Renal cortical epithelial cell (primary cell): ENCODE measurements at places on chromosomes 4 and X. TPM values are rescaled to one million over a fixed set of nuclear protein-coding genes. Genes with fewer than 3 reads are reported as not detected.

The PRKG2 gene
- total RNA-seq = 0.35 and 0.89 TPM in 2 replicates

The GK gene
- 2.0 and 3.0 TPM in 2 replicates for total RNA-seq

The CT55 gene
- total RNA-seq = not detected in 2 replicates

The RAB9A gene
- 50.4 and 94.3 TPM in 2 replicates for total RNA-seq

The CCNB3 gene
- total RNA-seq = under 0.01 and 0.20 TPM in 2 replicates

The KCNIP4 gene
- 0.52 and 8.7 TPM in 2 replicates for total RNA-seq

GRCh38 chrX:63855896-63856295 is 70.9 kb upstream of the ARHGEF9 start:
- DNase-seq = no peak

DNA sequence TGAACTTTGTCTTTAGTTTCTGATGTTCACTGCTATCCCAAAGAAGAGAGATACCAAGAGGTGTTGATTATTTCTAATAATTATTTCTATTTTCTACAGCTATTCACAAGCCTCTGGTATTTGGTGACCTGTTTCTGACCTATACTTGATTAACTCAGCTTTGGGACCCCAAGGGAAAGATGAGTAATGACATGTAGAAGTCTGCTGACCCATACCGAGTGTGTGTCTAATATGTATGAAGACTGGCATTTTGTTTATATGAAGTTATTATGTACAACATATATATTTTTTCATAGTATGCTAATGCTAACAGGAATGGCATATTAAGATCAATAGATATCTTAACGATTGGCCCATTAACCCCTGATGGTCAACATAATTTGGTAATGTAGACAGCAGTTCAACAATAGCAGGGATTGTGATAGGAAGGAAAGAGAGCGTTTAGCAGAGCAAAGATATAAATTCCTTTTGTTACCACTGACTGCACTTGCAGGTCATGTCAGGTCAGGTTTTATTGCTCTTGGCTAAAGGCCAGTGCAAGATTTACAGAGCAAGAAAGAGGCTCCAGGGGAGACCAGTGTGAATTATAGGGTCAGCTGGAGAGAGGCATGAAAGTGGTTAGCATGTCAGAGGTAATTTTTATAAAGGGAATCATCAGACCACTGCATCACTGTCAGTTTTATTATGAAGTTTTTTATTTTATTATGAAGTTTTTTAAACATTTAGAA is 94.7 kb upstream of the DIPK2B start:
- DNase-seq = peak; percentile 85

- no peak for DNase-seq
Measured at GRCh38 chrX:153387987-153388721, 13.0 kb downstream of the PNMA6E start.

GRCh38 chrX:72125331-72126047 is 6.2 kb downstream of the RTL5 start:
- no peak for DNase-seq

DNA sequence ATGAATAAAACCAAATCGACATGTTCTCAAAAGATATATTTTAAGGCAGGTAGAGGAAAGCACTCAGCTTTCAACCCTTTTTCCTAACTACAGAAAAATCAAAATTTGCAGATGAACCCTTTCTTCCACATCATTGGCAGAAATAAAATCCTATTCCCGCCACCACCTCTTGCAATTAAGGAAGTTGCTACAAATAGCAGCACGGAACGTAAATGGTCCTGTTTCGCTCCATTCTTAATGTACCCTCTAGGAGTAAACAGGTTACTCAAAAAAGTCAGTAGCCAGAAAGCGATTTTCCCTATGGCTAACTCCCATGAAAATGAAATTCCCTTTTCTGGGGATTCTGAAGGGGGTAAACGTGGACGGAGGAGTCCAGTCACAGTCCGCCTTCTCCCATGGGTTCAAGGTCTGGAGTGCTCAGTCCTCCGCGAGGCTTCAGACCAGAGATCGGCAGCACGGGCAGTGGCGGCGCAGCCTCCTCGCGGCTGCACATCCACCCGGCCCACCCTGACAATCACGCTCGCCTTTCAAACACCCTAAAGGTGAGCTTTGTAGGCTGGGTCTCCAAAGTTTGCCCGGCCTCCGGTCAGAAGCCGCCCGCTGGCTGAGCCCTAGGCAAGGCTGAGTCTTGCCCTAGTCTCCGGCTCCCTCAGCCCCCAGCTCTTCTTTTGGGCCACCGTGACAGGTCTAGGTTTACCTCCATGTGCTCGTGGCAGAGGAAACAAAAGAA is 1.8 kb downstream of the ATP11C start:
- DNase-seq = no peak

DNA sequence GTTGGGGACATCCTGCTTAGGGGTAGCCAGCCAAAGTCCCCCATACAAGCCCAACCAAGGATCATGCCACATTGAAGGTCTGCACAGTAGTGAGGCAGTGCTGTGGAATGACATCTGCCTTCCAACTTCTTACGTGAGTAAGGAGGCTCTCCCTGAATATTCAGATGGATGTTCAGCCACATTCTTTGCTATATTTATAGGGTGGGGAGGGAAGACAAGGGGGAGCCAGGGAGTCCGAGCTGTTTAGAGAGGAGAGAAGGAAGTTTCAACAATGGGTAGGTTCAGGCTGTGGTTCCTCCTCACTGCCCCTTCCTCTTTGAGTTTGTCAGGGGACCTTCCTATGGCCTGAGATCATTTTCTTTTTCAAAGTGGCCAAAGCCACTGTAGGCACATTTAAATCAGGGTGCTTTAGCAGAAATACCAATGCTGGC is 29.8 kb downstream of the MSN start:
- peak; percentile 52 for DNase-seq

- no peak for DNase-seq
Measured at GRCh38 chr4:38310446-38311043, 350.3 kb downstream of the PTTG2 start.

DNA sequence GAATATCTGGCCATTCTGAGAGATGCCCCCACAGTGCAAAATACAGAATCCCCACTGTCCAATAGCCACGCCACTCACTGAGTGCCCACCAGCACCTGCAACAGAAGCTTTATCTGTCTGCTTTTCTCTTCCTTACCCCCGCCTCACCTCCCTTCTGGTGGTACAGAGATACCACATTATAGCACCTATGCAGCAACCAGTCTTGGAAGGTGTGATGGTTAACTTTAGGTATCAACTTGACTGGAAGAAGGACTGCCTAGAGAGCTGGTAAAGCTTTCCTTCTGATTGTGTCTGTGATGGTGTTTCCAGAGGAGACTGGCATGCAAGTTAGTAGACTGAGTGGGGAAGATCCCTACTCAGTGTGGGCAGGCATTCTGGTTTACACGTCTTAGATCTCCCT is 61.8 kb upstream of the TXK start:
- DNase-seq = no peak

DNA sequence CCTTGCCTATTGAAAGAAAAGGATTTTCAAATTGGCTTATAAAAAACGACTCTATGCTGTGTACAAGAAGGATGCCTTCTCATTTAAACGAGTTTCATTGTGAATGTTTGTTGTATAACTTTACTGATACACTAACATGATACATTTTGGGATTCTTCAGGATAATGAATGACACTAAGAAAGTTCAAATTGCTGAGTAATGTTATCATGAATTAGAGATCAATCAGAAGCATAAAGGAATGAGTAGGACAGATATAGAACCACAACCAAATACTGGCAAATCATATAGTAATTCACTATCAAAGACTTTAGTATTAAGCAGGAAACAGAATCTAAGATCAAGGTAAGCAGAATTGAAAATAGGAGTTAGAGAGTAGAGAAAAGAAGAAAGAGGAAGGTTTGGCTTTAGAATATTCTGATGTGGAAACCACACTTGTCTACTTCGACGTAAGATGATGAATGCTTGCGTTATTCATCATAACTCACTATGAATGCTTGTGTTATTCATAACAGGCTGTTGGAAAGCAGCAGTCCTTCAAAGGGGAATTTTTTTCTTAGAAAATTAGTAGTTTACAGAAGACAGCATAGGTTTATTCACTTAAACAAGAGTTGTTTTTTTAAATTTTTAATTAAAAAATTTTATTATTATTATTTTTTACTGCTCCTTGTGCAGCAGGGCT is 13.4 kb downstream of the CCDC158 start:
- DNase-seq = no peak

GRCh38 chr4:111113591-111113990 is 490.7 kb upstream of the PITX2 start:
- no peak for DNase-seq

- no peak for DNase-seq
Measured at GRCh38 chrX:36573720-36574119, 434.4 kb upstream of the FAM47C start.

DNA sequence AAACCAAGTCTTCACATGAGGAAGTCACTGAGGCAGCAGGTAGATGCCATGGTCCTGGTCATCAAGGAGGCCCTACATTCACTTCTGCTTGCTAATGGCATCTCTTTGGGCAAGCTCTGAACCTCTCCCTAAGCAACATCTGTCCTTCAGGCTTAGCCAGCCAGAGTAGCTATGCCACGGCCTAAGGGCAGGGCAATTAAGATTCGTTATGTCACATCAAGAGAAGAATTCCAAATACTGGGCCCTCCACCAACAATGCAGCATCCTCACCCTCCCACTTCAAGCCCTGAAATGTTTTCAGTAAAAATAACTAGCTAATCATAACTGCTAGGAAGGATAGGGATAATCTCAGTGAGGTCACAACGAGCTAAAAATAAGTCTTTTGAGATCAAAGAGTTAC is 120.7 kb upstream of the HCCS start:
- no peak for DNase-seq

DNA sequence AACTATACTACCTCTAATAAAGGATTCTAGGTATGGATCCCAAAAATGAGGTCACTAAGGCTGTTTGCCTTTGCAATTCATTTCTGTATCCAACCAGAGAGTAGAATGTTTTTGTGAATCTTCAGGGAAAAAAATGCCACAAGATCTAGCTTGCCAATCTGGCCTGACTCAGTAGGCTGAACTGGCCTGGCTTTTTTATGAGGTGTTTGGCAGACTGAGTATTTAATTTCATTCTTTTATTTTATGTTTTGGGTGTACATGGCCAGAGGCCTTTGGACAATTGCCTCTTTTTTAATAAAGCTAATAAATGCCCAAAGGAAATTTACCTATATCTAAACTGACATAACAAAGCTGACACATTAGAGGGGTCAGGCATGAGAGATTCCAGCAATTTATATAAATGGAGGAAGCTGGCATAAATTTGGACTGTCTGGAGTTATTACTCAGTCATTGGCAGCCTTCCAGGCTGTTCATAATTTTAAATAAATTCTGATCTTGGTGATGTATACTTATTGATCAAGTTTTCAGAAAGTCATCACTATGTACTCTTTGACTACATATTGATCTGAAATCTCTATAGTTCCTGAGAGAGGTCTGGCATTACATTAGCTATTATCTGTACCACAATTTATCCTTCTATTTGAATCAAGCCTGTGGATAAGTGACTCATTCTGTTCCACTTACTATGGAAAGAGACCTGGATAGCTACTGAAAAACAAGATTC is 376.4 kb upstream of the NOCT start:
- DNase-seq = peak; percentile 49

- DNase-seq = no peak
Measured at GRCh38 chr4:134215620-134216344, 14.2 kb upstream of the PABPC4L start.
